Left kidney (tissue), 8 donors: ENCODE measurements at places on chromosomes 4 and X. TPM values are rescaled to one million over a fixed set of nuclear protein-coding genes. Genes with fewer than 3 reads are reported as not detected.

- DNase-seq = no peak
Observed at GRCh38 chrX:133994576-133994975, 9.2 kb upstream of the GPC3 start.

DNA sequence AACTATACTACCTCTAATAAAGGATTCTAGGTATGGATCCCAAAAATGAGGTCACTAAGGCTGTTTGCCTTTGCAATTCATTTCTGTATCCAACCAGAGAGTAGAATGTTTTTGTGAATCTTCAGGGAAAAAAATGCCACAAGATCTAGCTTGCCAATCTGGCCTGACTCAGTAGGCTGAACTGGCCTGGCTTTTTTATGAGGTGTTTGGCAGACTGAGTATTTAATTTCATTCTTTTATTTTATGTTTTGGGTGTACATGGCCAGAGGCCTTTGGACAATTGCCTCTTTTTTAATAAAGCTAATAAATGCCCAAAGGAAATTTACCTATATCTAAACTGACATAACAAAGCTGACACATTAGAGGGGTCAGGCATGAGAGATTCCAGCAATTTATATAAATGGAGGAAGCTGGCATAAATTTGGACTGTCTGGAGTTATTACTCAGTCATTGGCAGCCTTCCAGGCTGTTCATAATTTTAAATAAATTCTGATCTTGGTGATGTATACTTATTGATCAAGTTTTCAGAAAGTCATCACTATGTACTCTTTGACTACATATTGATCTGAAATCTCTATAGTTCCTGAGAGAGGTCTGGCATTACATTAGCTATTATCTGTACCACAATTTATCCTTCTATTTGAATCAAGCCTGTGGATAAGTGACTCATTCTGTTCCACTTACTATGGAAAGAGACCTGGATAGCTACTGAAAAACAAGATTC is 376.4 kb upstream of the NOCT start:
- no peak for DNase-seq

The SNCA gene
- 53.9 TPM for polyA plus RNA-seq

DNA sequence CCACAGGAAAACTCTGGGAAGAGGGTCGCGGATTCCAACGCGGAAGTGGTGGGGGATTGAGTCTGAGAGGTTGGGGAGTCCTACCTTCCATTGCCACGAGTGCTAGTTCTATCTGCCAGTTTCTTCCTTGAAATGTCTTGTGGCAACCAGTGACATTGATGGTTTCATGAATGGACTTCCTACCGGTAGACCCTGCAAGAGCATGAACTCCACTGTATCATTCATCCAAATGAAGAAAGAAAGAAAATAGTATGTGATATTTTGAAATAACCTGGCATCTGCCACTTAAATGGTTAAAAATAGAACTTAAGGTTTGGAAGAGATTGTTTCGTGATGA is 1.1 kb upstream of the SLC10A7 start:
- peak; percentile 24 for DNase-seq

DNA sequence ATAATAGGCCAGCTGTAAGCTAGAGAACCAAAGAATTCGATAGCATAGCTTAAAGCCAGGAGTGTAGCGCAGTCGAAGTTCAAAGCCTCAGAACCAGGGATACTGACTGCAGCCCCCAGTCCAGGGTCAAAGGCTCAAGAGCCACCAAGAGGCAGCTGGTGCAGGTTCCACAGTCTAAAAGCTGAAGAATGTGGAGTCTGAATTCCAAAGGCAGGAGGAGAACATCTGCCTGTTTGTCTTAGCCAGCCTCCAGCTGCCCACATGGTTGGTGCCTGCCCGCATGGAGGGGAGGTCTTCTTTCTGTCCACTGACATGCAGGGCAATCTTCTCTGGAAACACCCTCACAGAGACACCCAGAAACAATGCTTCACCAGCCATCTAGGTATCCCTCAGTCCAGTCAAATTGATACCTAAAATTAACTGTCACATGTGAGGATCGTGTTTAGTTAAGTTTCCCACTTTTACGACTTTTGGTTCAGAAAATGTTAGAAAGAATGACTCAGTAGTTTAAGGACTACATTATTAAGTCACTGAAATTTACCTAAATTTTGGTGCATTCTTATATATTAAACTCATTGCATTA is 52.8 kb upstream of the RHOH start:
- no peak for DNase-seq

The HMGN5 gene
- polyA plus RNA-seq = 52.8 TPM

GRCh38 chr4:102610007-102610406 is 108.8 kb downstream of the NFKB1 start:
- no peak for DNase-seq

GRCh38 chrX:56928546-56928945 is 66.8 kb downstream of the SPIN3 start:
- no peak for DNase-seq

- peak; percentile 8 for DNase-seq
Observed at GRCh38 chrX:27860337-27860736, 52.5 kb downstream of the MAGEB10 start.

DNA sequence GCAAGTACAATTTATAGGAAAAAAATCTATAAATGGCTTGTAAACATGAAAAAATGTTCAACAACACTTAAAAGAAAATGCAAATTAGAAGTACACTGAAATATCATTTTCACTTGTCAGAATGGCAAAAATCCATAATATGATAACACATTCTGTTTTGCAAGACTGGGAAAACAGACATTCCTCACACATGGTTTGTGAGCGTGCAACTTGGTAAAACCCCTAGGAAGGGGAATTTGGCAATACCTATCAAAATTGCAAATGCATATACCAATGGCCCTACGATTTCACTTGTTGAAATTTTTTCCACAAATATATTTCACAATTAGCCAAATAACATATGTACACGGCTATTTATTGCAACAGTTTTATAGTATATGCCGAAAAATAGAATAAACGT is 31.4 kb downstream of the TBC1D9 start:
- no peak for DNase-seq

GRCh38 chrX:69185141-69185540 is 19.9 kb upstream of the PJA1 start:
- DNase-seq = no peak

- DNase-seq = no peak
Observed at GRCh38 chr4:106718548-106718947, 317.6 kb downstream of the DKK2 start.

The CSAG2 gene
- not detected for polyA plus RNA-seq

- DNase-seq = no peak
Observed at GRCh38 chr4:152454398-152455011, 81.4 kb downstream of the FBXW7 start.

The CPE gene
- polyA plus RNA-seq = 124 TPM

GRCh38 chr4:21628916-21629610 is 319.5 kb downstream of the KCNIP4 start:
- no peak for DNase-seq

- no peak for DNase-seq
Observed at GRCh38 chr4:154471032-154471431, 20.6 kb downstream of the DCHS2 start.

- peak; percentile 48 for DNase-seq
Observed at GRCh38 chrX:68196939-68197791, 236.1 kb downstream of the OPHN1 start.

- no peak for DNase-seq
Observed at GRCh38 chr4:177737387-177737940, 295.2 kb upstream of the AGA start.
